NCI-H1930 (cell line): ENCODE measurements at places on chromosomes 12 and 14.

DNA sequence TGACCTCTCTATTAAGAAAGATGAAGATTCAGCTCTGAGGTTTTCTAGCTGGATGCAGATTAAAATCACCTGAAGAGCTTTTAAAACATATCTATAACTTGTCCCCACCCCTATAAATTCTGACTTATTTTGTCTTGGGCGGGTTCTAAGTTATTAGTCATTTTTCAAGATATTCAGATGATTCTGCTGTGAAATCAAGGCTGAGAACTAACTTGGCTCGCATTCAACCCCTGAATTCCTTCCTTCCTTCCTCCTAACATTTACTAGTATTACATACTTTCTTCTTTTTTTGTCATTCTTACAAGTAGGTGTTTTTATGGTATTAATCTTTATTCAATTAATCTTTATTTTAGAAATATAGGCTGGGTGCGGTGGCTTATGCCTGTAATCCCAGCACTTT is 55.4 kb downstream of the SSPN start:
- no peak for DNase-seq

- DNase-seq: no peak
Measured at GRCh38 chr12:117622741-117623140, 261.3 kb upstream of the NOS1 start.

- no peak for DNase-seq
Measured at GRCh38 chr12:116707751-116708150, 30.1 kb downstream of the SPRING1 start.

DNA sequence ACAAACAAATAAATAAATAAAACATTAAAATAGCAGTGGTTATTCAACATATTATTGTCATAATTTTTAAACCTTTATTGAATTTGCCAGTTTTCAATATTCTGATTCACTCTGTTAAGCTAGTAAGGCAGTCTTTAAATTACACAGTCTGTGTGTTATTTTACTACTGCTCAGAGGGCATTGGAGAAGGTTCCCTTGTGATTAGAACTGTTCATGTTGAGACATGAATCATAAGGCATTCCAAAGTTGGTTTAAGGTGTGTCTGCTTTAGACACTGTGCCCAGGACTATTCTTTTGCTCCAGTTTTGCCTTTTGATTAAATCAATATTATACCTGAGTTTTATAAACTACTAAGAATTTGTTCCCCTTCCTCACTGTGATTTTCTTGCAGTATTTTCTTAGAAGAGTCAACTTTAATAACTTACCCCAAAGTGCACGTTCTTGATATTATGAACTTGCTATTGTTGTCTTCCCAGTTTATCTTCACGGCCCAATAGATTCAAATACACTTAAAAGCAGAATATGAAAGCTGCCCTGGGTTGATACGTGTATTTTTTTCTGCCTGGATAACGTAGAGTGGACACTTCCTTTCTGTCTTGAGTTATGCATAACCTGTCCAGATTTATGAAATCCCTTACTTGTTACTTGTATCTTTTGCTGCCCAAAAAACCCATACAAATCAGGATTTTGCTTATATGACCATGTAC is 105.3 kb upstream of the BCAT1 start:
- DNase-seq: no peak

DNA sequence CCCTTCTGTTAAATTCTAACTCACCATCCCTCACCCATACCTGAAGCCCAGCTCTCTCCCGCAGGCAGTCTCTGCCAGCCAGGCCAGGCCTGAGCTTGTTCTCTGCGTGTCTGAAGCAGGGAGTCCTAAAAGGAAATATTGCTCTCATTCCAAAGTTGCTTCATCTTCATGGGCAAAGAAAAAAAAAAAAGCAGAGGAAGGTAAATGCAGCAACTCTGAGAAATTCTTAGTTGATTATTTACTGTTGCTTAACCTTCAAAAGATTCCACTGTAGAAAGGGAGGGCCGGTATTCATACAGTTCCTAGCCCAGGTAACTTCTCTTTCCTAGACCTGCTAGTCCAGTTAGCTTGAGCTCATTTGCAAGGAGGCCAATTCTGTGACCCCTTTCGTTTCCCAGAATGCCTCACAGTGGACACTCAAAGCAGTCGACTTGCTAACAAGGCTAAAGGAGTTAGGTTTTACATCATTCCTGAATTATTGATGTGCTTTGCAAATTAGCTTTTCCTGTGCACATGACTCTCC is 193.5 kb upstream of the EEA1 start:
- no peak for DNase-seq

- DNase-seq: no peak
Measured at GRCh38 chr12:10829994-10830393, 3.8 kb upstream of the TAS2R10 start.

DNA sequence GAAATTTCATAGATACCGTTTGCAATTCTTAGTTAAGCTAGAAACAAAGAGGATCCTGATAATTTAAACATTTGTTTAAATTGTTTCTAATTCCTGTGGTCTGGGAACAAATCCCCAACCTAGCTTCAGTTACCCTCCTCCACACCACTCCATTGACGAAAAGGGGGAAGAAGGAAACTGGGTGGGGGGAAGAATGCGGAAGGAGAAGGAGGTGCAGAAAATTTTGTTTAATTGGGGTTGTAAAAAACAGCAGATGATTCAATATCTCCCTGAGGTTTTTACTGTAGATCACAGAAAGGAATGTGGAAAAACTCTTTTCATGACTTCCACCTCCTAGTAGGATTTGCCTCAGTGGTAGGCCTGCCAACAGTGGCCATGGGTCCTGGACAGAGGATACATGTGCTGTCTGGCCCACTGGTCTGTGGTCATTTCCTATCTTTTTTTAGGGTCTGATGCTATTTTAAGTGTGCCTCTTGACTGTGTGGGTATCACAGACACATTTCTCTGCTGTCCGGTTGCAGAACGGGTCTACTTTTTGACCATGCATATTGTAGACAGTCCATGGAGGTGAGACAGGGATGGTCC is 122.9 kb upstream of the PCED1B start:
- no peak for DNase-seq

DNA sequence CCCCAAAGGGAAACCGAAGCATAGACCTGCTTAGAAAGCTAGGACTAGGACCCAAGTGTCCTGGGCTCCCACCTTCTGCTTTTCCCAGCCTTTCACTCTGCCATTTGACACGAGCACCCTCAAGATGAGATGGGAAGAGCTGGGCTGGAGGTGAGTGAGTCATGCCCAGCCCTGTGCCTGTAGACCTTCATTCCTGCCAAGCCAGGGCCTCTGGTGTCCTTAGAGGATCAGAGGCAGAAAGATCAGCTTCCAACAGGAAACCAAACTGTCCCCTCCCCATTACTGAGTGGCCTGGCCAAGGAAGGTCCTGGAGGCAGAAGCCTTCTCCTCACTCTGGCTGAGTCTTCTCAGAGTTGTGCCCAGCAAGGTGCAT is 3.5 kb downstream of the TMEM63C start:
- DNase-seq: no peak

- no peak for DNase-seq
Measured at GRCh38 chr12:91505006-91505405, 322.4 kb upstream of the DCN start.

GRCh38 chr12:47804171-47804570 is 15.5 kb downstream of the HDAC7 start:
- DNase-seq: no peak

DNA sequence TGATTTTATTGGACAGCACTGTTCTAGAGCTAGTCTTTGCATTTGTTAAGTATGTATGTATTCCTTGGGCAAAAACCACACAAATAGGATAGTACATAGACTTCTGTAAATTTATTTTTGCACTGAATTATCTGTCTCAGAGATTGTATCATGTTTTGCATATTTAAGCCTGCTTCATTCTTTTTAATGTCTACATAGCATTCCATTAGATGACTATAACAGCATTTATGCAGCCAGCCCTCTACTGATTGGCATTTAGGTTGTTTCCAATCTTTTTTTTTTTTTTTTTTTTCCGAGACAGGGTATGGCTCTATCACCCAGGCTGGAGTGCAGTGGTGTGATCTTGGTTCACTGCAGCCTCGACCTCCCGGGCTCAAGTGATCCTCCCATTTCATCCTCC is 34.5 kb downstream of the SYNDIG1L start:
- DNase-seq: no peak

DNA sequence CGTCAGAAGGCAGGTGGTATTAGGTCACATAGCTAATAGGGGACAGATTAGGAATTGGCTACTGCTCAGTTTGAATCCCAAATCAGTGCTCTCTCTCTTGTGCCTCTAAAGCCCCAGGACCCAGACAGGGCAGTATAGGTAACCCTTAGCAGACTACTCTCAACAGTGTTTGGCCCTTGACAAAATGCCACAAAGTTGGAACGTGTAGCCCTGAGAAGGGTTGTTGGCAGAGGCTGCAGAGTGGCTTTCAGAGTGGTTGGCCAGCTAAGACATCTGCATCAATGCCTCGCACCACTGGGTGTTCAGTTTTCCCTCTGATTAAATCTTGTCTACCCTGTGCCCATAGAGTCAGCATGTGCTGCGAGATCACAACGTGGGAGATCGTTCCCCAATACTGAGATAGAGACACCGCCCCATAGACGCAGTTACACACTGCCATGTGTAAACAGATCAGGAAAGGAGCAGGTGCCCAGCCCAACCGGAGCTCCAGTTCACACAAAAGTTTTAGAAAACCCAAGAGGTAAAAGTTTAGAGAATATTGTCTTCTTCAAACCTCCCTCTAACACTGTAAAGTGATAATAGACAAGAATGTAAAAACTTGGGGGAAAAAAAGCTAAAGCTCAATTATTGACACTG is 48.3 kb downstream of the EML1 start:
- no peak for DNase-seq

- DNase-seq: no peak
Measured at GRCh38 chr12:81261508-81262207, 183.8 kb downstream of the ACSS3 start.

DNA sequence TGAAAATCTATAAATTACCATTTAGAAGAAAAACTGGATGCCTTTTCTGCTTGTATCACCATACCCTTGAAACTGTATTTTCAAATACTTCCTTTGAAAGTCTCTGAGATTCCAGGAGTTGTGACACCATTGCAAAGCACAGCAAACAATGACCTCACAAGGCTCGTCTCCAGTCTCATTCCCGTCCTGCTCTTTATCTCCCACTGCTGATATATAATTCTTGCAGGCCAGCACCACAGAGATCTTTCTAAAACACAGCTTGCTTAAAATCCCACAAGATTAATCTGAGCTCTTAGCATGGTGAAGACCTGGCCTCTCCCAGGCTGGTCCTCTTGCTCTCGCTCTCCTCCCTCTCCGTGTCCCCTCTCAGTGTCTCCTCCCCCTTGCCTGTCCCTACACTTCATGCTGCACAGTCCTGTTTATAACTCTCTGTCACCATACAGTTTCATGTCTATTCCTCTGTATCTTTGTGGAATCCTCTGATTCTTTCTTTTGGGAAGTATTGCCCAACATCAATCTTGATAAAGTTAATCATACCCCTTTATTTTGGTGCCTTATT is 51.8 kb downstream of the ZFYVE21 start:
- no peak for DNase-seq

GRCh38 chr14:86217523-86217922 is 687.6 kb downstream of the FLRT2 start:
- DNase-seq: no peak
